ENCODE measurements at places on chromosomes 3 and 15.

DNA sequence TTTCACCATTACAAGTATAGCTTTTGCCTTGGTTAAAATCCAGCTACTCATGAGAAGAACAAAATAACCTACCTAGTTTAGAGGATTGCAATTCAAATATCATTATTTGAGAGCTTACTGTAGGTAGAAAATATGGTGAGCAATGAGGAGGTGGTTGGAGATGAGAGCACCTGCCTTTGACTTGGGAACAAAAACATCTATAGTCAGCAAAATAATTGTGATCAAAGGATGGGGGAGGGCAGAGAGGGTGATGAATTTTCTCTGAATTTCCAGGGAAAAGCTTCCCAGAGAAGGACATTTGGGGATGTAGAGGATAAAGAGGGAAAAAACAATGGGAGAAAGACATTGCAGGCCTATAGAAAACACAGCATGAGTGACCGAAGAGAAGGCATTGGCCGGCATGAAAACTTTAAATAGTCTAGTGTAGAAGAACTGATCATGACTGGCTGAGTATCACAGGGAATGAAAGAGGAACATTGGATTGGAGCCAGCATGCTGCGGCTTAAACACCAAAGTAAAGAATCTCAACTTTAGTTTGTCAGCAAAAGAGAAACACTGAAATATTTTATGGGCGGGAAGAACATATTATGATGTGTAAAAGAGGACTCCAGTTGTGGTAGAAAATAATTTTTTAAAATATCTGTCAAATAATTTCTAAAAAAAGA lies 581.3 kb downstream of the UNC13C start:
- DNase-seq = no peak

DNA sequence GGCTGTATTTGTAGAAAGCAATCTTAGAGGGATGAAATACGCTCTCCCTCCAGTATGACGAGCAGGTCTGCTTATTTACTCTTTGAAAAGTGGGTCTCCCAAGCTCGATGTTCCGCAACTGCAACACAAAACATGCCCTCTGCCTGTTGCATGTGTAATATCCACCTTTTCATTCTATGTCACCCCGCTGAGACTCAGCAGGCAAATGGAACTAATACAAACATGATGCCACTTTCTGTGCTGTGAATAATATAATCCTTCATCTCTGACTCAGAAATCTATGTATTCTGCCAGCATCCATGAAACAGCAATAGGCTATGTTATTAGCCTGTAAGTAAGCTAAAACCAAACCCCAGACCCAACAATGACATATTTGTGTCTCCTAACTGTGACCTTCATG lies 200.8 kb upstream of the TMCO5A start:
- DNase-seq = no peak

GRCh38 chr3:124435467-124435866 lies 294.8 kb upstream of the UMPS start:
- no peak for DNase-seq

DNA sequence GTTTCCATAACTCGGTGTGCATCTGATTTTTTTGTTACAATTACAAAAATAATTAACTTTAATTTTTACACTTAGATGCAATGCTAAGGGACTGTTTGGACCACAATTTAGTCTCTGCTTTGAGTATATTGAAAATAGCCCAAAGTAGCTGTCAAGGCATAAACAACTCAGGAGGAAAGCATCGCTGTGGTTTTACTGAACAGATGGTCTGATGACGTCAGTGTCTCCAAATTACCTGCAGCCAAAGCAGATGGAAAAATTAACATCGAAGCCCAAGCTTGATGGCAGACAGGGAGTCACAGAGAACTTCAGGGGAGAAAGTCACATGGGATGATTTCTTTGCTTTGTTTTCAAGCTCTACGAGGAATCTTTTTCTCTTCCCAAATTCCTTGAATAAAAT lies 83.1 kb upstream of the PLCL2 start:
- DNase-seq = no peak

DNA sequence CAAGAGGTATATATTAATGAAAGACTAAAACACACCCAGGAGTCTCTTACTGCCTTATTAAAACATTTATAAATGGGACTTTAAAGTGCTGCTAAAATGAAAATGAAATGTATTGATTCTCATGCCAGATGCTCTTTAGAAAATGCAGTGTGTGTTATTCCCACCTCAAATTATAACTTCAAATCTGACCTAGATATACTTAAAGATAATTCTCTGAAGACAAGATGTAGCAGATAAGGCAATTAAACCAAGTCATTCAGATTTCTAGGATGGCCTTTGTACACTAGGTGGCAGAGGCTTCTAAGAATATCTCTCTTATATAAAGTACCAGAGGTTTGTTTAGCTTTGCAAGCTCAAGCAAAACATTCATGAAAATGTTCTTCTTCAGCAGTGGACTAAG lies 26.9 kb upstream of the GOLGA8B start:
- no peak for DNase-seq

Data from DMS153 (cell line).